Renal cortical epithelial cell (primary cell): ENCODE measurements at places on chromosomes 1 and 21. TPM values are rescaled to one million over a fixed set of nuclear protein-coding genes. Genes with fewer than 3 reads are reported as not detected.

AKR7A2 gene
- total RNA-seq = 64.3 and 73.8 TPM in 2 replicates

CD2 gene
- not detected in 2 replicates for total RNA-seq

CLDN17 gene
- total RNA-seq = not detected in 2 replicates

GJC2 gene
- total RNA-seq = 0.50 and 0.69 TPM in 2 replicates

CFAP107 gene
- total RNA-seq = not detected in 2 replicates

ZRANB2 gene
- total RNA-seq = 27.3 and 47.7 TPM in 2 replicates

GRCh38 chr1:60265560-60266535, 192.3 kb upstream of the C1orf87 start:
- peak; percentile 98 for DNase-seq

GRCh38 chr1:220696226-220696862, 6.2 kb downstream of the C1orf115 start:
- DNase-seq = no peak

- no peak for DNase-seq
Observed at GRCh38 chr1:43883321-43883720, 50.3 kb upstream of the ARTN start.

DNA sequence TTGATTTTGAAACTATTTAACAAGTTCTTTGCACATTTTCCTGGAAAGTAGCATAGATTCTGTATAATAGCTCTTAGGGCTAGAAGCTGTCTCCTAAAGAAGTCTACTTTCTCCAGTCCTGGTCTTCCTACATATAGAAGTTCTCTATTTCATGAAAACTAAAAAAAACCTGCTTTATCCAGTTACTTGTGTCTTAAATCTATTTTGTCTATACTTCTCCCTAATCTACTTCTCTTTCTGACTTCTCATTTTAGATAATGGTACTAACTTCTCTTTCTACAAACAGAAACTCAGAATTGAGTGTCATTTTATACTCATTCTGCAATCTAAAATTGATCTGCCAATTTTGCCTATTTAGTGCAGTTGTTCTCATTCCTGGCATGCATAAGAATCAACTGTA, 28.7 kb downstream of the PDE4B start:
- DNase-seq = no peak

DNA sequence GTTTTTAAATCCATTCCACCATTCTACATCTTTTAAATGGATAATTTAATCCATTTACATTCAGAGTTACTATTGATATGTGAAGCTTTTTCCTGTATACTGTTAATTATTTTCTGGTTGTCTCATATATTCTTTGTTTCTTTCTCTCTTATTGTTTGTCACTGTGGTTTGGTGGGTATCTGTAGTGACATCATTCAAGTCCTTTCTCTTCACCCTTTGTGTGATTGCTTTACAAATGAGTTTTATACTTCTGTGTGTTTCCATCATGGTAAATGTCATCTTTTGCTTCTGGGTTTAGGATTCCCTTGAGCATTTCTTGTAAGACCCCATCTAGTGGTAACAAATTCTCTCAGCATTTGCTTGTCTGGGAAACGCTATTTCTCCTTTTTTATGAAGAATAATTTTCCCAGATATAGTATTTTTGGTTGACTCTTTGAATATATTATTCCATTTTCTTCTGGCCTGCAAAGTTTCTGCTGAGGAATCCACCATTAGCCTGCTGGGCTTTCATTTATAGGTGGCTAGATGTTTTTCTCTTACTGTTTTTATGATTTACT, 10.2 kb downstream of the LY9 start:
- DNase-seq = no peak

- DNase-seq = no peak
Observed at GRCh38 chr1:21938732-21939538, 1.8 kb upstream of the HSPG2 start.

GRCh38 chr1:52345252-52345651, 20.8 kb downstream of the CC2D1B start:
- DNase-seq = no peak

DNA sequence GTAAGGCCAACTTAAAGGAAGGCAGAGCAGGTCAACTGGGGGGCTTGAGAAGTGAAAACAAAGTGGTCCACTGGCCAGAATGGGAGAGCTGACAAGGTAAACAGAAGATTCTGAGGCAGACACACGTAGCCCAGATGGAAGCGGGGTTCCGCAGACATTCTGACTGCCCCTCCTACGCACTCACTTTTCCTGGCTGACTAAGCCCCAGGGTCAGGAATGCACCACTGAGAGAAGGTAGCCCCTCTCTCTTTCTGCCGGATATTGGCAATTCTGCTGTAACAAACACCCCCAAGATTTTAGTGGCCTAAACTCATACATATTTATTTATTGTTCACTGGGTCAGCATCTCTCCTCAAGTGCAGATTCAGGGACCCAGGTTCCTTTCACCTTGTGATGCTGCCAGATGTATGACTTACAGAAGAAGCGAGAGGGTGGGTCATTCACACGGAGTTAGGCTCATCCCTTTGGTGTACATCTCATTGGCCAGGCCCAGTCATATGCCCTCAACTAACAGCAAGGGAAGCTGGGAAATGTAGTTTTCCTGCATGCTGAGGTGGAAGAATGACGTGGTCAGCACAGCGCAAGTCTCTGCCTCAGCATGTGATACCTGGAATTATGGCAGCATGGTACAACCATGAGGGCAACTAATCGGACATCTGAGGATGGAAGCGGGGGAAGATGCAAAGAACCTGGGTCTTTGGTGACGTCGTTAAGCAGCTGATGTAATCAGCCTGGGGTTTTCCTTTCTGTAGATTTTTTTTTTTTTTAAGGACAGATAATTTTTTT, 43.4 kb upstream of the MRPS6 start:
- peak; percentile 82 for DNase-seq

GRCh38 chr1:8980656-8981055, 35.0 kb downstream of the CA6 start:
- DNase-seq = no peak

DNA sequence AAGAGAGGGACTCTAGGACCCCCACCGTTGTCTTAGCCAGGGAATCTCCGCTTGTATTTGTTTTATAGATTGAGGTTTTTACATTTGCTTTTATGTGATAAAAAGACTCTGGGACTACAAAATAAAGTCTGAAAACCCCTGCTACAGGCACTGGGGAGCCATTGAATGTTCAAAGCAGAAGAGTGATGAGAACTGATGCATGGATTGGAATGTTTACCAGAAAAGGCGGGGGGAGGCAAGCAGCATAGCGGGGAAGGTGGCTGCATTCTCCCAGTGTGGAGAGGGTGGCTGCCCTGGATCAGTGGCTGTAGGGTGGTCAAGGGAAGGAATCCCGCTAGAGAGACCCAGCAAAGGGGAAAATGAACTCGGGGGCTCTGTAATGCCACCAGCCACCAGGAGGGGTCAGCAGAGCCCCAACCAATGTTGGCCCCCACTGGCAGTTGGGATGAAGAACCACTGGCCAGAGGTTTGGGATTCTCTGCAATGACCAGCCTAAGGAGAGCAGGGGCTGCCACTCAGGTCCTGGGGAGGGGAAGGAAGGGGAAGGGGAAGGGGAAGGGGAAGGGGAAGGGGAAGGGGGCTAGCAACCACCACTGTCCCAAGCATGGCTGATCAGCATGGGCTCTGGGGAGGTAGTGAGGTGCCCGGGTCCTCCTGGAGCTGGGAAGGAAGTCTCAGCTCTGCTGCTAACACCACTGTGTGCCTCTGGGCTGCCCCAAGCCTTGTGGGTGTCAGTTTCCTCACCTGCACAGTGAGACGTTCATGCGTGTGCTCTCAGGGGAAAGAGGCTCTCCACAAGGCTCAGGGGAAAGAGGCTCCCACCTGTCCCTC, 19.2 kb upstream of the PEF1 start:
- DNase-seq = no peak

GRCh38 chr1:171507435-171507834, 22.1 kb downstream of the PRRC2C start:
- peak; percentile 49 for DNase-seq

GRCh38 chr1:156200044-156200443, 6.1 kb downstream of the SLC25A44 start:
- DNase-seq = no peak

GRCh38 chr1:92934395-92935378, 26.6 kb downstream of the DIPK1A start:
- peak; percentile 45 for DNase-seq

DNA sequence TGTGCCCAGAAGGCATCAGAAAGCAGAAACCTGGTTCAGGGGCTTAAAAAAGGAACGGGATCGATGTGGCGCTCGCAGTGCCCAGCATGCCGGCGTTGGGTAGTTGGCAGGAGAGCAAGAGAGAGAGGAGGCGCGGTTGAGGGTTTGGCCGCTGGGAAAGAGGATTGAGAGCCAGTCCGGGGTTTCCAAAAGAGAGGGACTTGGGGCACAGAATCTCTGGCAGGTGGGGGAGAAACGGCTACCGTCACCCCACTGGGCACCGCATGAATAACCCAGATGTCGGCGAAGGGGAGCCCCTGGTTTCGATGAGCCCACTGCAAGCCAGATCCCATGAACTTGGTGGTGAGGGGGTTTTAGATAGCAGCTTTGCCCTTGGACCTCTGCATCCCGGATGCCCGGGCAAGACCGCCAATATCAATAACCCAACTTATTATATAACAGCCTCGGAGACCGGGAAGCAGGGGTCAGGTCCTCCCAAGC, 60.4 kb upstream of the ACOT11 start:
- DNase-seq = no peak

GRCh38 chr1:41268154-41268770, 26.2 kb upstream of the SCMH1 start:
- DNase-seq = peak; percentile 74

DNA sequence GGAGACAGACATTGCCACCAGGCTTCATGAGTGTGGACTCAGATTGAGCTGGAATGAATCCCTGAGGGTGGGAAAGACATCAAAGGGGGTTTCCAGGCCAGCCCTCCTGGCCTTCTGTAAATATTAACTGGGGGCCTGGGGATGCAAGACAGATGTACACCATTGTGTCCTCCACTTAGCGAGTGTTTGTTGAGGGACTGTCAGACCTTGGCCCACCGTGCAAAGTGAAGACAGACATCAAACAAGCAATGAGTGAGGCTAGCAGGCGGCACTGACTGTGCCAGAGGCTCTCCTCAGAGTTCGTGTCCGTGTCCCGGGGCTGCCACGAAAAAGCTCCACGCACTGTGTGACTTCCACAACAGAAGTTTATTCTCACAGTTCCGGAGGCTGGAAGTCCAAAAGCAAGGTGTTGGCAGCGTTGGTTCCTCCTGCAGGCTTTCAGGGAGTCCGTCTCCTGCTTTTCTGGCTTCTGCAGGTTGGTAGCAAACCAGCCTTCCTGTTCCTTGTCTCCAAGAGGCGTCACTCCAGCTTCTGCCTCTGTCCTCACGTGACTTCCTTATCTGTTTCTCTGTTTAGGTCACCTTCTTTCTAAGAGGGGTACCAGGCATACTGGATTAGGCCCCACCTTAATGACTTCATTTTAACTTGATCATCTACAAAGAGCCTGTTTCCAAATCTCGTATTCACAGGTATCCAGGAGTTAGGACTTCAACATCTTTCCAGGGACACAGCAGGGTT, 59.1 kb downstream of the DISP3 start:
- no peak for DNase-seq

DNA sequence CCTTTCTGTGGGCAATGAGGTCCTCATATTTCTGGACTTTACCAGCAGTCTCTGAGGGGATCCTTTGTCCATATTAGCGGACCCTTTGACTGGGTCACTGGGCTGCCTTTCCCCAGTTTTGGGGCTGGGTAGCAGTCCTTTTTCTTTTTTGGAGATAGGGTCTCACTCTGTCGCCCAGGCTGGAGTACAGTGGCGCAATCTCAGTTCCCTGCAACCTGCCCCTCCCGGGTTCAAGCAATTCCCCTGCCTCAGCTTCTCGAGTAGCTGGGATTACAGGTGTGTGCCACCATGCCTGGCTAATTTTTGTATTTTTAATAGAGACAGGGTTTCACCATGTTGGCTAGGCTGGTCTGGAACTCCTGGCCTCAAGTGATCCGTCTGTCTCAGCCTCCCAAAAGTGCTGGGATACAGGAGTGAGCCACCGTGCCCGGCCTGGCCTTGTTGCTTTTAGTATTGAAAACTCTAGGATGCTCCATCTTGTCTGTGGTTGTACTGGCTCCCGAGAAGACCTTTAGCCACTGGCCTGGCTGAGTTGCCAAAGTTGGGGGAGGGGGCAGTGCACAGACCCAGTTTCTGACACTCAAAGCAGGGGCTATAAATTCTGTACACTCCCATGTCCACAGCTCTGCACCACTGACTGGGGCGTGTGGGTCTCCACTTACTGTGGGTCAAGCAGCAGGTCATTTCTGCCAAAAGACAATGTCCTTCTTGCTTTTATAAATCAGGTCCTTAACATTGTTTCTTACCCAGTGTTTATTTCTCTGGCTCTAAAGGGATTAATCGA, 33.1 kb downstream of the MAN1C1 start:
- DNase-seq = no peak

GRCh38 chr1:235808223-235808622, 58.5 kb downstream of the LYST start:
- no peak for DNase-seq

DNA sequence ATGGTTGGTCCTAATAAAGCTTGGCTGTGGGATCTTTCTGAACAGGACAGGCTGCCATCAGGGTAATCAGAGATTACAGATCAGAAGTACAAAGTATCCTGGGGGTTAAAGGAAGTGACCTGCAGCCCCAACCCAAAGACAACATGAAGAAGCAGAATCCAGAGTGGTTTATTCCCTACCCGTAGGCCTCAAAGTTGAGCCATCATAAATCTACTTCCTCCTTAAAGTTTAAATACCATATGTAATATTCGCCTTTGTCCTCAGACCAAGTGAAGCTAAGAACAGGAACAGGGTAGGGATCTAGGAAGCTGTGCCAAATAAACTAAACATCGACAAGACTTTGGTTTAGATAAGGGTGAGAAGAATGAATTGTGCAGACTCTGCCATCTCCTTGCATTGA, 15.9 kb upstream of the DHX9 start:
- no peak for DNase-seq

DNA sequence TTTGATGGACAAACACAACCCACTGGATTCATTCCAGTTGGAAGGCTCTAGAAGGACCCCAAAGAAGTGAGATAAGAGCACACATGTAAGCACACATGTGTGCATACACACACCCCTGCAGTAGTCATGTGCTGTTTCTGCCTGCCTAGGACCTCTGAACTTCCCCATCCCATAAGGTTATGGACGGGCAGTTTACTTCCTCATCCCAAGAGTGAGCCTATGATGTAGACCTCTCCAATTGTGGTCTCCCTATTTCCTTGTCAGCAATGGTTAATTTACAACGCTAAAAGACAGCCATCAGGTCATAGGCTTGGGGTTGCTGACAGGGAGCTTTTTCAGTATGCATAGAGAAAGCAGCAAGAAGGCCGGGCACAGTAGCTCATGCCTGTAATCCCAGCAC, 15.4 kb upstream of the ADAR start:
- no peak for DNase-seq

DNA sequence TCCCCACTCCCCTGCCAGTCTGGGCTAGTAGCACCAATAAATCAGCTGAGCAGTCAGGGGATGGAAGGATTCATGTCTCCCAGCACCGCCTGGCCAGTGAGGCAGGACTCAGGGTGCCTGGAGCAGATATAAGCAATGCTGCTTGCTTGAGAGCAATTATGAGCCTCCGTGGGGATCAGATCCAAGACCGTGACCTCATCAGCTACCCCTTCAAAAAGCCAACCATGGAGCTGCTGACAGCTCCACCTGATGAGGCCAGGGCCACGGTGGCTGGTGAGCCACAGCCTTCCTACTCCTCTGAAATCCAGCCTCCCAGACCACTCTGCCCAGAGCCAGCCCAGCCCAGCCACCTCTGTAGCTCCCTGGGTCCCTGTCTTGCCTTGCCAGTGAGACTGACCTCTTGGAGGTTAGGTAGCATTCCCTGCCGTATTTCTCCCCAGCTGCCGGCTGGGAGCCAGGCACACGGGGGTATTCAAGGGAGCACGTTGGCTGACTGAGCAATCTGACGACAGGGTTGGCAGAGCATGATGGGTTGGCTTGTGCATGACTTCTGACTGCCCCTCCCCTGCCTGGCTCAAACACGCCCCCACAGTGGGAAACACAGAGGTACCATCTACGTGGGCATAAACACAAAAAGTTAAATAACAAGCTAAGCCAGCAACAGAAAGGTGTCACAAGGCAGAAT, 28.4 kb downstream of the SYT2 start:
- DNase-seq = no peak
